Kidney capillary endothelial cell (primary cell): ENCODE measurements at places on chromosomes 7 and 10.

DNA sequence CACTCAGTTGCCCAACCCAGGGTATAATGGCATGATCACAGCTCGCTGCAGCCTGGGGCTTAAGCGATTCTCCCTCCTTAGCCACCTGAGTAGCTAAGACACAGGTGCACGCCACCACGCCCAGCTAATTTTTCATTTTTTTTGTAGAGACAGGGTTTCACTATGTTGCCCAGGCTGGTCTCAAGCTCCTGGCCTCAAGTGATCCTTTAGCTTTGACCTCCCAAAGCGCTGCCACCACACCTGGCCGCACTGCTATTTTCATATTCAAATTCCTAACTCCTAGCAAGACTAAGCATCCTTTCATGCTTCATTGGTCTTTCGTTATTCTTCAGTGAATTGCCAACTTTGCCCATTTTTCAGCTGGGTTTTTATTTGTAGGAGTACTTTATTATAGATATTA is 30.4 kb upstream of the DAGLB start:
- DNase-seq, result no peak

GRCh38 chr7:44075296-44076075 is 6.8 kb downstream of the POLM start:
- DNase-seq, result no peak

- no peak for DNase-seq
Measured at GRCh38 chr10:26423722-26424121, 14.4 kb upstream of the APBB1IP start.

GRCh38 chr10:79442171-79443040 is 3.0 kb downstream of the ZCCHC24 start:
- no peak for DNase-seq

- DNase-seq, result no peak
Measured at GRCh38 chr7:18450019-18450418, 45.5 kb upstream of the HDAC9 start.

DNA sequence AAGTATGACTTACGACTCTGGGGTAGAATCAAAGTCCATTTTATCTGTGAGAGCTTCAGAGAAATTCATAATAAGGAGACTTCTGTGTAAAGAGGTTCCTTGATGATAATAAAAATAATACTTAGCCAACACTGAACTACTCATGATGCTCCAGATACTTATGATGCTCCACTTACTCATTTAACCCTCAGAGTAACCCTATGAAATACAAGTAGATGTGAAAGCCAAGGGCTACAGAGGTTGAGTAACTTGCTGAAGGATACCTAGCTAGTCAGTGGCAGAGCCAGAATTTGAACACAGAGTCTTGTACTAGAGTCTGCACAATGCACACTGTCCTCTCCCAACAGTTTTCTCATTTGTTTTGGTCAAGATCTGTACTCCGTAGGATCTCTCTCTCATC is 89.5 kb downstream of the HECW1 start:
- DNase-seq, result no peak

- DNase-seq, result no peak
Measured at GRCh38 chr7:153193144-153193595, 433.6 kb downstream of the ACTR3B start.

GRCh38 chr7:154869436-154869835 is 133.5 kb downstream of the PAXIP1 start:
- DNase-seq, result no peak

GRCh38 chr7:155007947-155008346 is 5.0 kb upstream of the PAXIP1 start:
- no peak for DNase-seq

GRCh38 chr7:50939021-50939420 is 156.3 kb upstream of the GRB10 start:
- DNase-seq, result no peak

GRCh38 chr7:91618776-91619765 is 261.4 kb downstream of the MTERF1 start:
- no peak for DNase-seq

DNA sequence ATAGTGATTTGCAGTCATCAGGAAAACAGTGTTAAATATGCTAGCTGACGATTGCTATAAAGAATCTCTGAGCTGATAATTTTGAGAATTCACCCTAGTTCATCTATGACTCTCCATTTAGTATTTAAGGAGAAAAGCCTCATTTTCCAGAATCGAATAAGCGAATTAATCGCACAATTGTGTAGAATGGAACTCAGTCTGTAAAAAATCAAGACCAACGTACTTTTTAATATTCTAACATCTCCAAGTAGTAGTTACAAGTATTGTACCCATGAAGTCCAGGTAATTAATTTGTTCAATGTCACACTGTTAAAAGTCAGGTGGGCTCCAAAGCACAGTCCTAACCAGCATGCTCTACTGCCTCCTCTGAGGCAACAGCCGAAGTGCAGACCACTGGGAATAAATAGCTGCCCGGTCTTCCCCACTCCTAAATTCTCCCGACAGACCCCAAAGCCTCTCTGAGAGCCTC is 380 bp upstream of the AGBL3 start:
- no peak for DNase-seq

- no peak for DNase-seq
Measured at GRCh38 chr7:40463446-40463845, 328.6 kb downstream of the SUGCT start.

GRCh38 chr7:47557694-47558670 is 23.9 kb downstream of the TNS3 start:
- no peak for DNase-seq

DNA sequence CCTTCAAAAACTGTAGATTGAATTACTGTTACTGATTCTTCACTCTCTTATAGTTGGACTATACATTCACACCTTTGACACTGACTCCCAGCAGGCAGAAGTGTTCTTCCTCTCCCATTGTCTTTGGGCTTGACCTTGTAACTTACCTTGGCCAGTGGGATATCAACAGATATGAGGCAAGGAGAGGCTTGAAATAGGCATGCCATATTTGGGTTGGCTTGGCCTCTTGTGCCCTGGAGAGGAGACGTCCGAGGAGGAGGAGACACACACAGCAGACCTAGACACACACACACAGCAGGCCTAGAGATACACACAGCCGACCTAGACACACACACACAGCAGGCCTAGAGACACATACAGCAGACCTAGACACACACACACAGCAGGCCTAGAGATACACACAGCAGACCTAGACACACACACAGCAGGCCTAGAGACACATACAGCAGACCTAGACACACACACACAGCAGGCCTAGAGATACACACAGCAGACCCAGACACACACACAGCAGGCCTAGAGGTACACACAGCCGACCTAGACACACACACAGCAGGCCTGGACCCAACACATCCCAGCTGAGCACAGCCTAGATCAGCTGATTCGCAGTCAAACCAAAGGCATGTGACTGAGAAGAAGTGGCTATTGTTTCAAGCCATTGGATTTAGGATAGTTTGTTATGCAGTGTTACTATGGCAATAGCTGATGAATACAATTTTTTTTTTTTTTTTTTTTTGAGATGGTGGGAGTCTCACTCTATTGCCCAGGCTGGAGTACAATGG is 12.5 kb upstream of the GNA12 start:
- no peak for DNase-seq

- DNase-seq, result no peak
Measured at GRCh38 chr10:27745732-27746396, at the start of gene MKX. Gene MKX (minus strand): TSS chr10:27745819. CDS start chr10:27743415, 2,404 bp downstream.

GRCh38 chr10:119691726-119692125 is 34.1 kb upstream of the INPP5F start:
- no peak for DNase-seq

GRCh38 chr10:1939016-1939415 is 201.7 kb upstream of the ADARB2 start:
- no peak for DNase-seq

GRCh38 chr10:5630112-5630436 is 36.3 kb downstream of the ASB13 start:
- DNase-seq, result no peak

- no peak for DNase-seq
Measured at GRCh38 chr10:101110856-101111523, 20.1 kb upstream of the TLX1 start.

- DNase-seq, result no peak
Measured at GRCh38 chr10:49429458-49429857, 33.6 kb upstream of the DRGX start.

- DNase-seq, result no peak
Measured at GRCh38 chr10:80896959-80897358, 359.3 kb downstream of the SH2D4B start.

GRCh38 chr10:5976512-5977470 is 552 bp downstream of the IL15RA start:
- peak; percentile 46 for DNase-seq

DNA sequence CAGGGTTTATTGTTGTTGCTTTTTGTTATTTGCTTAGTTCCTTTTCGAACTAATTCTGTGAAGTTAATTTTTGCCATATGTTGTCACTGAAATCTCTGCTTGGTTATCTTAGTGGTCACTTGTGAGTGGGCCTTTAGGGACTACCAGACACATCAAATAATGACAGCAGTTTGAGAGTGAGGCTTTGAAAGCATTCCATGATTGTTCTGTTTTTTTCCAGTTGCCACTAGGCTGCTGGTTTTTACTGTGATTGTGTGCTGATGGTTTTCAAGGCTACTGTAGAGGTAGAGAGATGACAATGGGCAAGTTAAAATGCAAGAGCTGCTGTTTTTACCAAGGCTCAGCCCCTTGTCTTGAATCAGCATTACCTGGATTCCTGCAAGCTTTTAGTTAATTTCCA is 20.0 kb downstream of the SEPTIN7 start:
- no peak for DNase-seq

GRCh38 chr10:71368176-71368575 is 28.5 kb upstream of the CDH23 start:
- no peak for DNase-seq

- DNase-seq, result no peak
Measured at GRCh38 chr10:118626953-118627352, 31.5 kb upstream of the PRLHR start.

GRCh38 chr10:13883636-13884444 is 297.1 kb downstream of the PRPF18 start:
- no peak for DNase-seq

GRCh38 chr7:70317356-70317755 is 719.1 kb downstream of the AUTS2 start:
- no peak for DNase-seq
